Activated gamma-delta T cell (primary cell): ENCODE measurements at places on chromosomes 2 and 18.

- no peak for DNase-seq
Measured at GRCh38 chr18:55237660-55238059, 278.4 kb upstream of the CCDC68 start.

- no peak for DNase-seq
Measured at GRCh38 chr2:231795525-231796327, 9.5 kb downstream of the COPS7B start.

GRCh38 chr2:73859721-73860586 is 31.2 kb downstream of the STAMBP start:
- DNase-seq: no peak

- no peak for DNase-seq
Measured at GRCh38 chr2:222869252-222869560, 8.4 kb downstream of the ACSL3 start.

- DNase-seq: no peak
Measured at GRCh38 chr18:27695503-27695902, 481.4 kb downstream of the CDH2 start.

DNA sequence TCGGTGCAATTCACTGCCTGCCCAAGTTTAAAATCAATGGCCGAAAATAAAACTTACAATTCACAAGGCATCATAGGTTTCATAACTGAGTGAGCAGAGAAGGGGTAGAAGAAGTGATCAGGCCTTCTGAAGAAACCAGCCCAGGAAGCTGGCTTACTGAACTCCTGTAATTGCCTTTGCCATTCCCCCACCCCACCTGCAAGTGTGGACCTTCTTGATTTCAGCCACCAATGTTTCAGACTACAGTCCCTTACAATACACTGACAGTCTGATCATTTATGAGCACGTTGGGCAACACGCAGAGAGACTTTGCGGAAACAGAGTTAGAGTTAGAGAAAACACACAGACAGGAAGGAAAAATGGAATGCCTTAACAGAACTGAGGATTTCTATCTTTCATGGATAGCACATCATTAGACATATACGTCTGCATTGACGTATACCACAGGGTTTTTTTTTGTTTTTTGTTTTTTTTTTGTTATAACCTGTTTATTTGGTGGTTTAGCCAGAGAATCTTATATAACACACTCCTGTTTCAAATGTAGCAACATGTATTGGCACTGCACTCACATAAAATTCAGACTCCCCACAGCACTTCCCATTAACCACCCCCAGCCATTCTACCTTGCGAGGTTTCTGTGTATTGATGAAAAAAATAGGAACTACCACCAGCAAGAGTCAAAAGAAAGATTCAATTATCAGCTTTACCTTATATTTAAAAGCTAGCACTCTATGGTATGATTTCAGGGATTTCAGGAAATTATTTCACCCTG is 126.4 kb downstream of the CACNB4 start:
- DNase-seq: no peak

GRCh38 chr2:176768185-176768584 is 444.4 kb upstream of the HNRNPA3 start:
- DNase-seq: no peak

DNA sequence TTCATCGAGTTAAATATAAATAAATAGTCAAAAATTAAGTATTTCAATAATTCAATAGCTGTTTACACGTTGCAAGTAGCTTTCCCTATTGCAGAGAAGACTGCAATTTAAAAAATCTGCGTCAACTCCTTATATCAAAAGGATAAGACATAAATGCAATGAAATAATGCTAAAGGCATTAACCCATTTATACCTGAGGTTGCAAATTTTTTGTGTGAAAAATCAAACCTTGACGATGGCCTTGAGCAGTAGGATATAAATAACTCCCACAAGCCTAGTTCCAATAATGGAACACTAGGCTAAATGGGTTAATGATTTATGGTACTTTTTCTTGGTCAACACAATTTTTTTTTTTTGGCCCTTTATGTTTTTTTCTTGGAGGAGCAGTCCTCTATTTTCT is 76.4 kb upstream of the CDKL4 start:
- DNase-seq: no peak

GRCh38 chr18:9787712-9788111 is 79.6 kb downstream of the RAB31 start:
- no peak for DNase-seq

DNA sequence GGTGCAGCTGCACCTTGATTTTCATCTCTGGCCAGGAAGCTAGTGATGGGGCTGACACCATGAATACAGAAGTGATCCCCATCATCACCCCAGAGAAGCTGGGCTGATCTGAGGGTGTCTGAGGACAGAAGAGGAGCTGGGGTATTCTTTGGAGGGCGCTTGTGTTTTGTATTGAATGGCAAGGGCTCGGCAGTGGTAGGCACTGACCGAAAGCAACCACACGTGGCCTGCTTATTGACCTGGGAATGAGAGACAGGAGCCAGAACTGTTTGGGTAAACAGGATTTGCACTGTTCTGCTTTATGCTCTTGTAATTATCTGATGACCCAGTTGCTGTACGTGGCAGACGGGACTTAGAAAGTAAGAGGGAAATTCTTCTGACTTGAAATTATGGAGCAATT is 62.6 kb upstream of the RPL31 start:
- DNase-seq: no peak

DNA sequence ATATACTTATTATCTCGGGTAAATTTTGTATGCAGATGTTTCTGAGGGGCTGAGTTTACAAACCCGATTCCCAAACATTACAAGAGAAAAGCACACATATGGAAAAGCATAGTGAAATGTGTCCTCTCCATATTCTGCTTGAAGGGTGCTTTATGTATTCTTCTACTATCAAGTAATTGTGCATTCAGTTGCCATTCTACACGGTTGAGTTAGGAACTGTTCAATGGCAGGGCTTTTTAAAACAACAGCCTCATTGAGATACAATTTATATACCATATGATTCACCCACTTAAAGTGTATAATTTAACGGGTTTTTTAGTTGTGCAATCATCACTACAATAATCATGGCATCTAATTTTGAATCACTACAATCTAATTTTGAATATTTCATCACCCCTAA is 138.4 kb upstream of the DLGAP1 start:
- DNase-seq: no peak

DNA sequence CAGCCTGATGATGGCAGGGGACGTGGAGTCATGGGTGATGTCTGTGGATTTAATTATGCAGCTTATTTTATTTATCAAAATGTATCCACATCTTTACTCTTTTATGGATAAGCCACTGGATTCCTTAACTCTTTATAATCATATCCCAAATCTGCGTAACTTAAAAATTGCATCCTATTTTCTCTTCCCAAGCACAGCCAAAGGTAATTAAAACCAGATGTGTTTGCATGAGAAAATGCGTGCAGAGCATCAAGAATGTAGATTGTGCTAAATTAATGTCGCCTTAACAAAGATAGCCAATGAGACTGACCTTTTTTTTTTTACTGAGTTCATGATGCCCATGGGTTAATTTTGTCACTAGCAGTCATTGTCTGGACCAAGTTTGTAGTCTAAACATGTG is 10.0 kb downstream of the SH3RF3 start:
- no peak for DNase-seq

DNA sequence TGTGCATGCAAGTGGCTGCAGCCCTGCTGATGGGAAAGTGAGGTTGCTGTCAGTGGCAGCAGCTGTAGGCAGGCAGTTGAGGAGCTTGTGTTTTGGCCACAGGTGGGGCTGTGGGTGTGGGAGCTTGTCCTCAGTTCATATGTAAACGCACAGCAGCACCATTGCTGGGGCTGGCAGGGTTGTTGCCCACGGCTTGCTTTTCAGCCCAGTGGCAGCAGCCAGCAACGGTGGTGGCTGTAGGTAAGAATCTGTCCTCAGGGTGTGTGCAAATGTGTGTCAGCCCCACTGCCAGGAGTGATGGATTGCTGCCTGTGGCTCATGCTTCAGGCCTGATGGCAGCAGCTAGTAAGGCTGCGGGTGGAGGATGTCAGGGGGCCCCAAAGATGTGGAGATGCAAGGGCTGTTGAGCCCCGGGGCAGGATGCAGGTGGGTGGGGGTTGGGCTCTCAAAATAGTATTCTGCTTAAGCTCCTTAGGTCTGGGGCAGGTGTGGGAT is 141.3 kb upstream of the THUMPD2 start:
- no peak for DNase-seq

DNA sequence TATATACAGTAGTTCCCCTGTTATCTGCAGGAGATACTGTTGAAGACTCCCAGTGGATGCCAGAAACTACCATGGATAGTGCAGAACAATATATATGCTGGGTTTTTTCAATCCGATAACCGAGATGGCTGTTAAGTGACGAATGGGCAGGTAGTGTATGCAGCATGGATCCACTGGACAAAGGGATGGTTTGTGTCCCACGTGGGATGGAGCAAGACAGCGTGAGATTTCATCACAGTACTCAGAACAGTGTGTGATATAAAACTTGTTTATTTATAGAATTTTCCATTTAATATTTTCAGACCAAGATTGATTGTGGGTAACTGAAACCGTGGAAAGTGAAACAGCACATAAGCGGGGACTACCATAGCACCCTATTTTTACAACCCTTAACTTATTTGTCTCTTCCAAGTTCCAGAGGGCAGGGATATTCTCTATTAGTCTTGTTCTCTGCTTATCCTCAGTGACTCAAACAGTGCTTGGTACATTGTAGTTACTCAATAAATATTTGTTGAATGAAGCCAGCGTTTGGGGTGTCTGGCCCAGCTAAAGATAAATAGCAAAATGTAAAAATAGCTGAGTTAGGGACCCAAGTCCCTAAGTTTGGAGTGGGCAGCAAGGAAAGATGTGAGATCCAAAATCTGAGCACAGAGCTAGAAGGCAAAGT is 50.0 kb downstream of the RHBDD1 start:
- no peak for DNase-seq

GRCh38 chr2:119426801-119427395 is 4.8 kb upstream of the TMEM37 start:
- DNase-seq: no peak

DNA sequence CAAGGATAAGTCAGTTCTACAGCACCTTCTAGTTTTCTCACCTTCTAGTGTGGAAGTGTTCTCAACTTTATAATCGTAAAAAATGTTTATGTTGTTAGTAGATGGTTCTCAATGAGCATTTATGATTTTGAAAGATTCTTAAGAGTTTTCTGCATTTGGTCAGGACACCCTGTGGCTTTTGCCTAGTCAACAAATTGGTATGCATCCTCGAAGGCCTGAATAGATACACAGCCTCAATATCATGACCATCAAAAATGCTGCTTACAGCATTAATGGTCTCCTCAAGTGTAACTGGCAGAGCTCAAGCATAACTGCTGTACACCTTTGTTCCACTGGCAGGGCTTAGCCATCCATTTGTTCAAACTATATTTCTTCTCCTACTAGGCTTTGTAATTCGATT is 96.7 kb downstream of the CRACDL start:
- no peak for DNase-seq

- DNase-seq: no peak
Measured at GRCh38 chr2:46866770-46867246, 48.8 kb downstream of the MCFD2 start.

DNA sequence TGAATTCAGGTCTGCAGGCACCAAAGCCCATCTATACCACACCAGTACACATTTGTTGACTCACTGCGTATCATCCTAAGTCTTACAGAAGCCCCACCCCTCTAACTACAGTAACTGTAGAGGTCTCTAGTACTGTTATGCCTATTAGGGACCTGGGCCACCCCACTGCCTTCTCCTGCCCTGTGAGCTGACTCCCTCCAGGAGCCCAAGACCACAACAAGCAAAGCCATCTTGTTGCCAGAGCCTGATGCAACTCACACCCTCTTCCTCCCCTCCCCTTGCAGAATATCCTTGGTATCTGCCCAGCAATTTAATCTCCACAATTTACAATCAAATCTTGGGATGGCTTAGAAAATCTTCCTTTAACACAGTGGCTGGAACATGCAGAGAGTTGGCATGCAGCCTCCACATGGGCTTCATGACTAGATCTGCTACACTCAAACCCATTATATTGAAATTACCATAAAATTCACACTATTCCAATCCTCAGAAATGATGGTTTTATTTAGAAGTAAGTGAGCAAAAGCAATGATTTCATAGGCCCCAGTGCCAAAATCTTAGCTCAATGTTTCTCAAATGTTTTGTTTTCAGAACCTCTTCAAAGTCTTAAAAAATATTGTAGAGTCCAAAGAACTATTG is 17.7 kb upstream of the CYP1B1 start:
- no peak for DNase-seq

- no peak for DNase-seq
Measured at GRCh38 chr2:189168856-189169499, 10.6 kb downstream of the COL5A2 start.

DNA sequence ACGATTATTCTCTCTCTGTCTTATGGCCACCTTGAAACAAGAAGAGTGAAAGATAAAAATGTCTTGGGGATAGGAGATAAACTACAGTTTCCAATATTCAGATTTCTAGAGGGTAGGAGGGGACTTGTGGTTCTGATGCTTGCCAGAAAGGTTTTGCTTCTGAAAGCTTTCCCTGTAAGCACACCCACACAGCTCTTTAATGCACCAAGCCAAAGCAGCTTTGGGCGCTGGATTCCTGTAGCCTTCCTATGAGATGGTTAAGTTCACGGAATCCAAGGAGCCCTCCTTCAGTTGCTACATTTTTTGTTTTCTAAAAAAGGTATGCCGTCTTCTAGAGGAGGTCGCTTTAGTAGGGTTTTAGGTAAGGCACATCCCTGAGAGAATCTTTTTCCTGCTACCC is 4.9 kb downstream of the LRRTM1 start:
- DNase-seq: no peak

DNA sequence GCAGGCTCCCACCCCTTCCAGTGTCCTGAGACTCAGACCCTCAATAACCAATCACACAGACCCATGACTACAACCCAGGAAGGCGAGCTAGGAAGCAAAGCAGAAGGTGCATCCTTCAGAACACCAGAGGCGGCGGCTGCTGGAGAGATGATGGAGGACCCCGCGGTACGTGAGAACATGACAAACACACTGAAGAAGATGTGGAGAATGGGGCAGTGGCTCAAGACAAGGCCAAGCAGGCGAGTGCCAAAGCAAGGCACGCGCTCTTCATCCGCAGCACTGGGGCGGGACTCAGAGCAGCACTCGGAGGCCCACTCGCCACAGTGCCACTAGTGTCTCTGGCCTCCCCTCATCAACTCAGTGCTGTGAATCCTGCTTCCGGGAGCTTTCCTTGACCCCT is 13.7 kb downstream of the ERFE start:
- no peak for DNase-seq

DNA sequence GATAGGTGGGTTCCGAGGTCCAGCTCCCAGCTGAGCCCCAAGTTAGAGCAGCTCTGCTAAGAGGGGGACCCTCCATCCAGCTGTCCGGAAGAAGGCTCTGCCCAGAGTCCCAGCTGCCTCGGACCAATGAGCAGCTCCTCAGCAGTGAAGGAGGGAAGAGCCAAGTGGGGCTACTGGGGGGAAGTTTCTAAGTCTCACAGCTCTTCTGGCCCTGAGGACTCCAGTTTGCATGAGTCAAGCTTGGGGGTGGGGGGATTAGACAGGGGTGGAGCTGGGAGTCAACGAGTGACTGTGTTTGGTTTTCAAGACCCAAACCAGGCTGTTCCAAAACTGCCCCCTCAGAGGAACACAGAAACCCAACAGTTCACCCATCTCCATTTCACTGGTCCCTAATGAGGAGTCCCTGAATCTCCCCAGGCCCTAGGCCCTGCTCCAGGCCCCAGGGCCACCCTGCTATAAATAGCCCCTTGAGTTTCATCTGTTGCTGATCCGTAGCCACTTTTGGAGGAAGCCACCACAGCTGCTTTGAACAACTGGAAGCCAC is 100.9 kb downstream of the TNS1 start:
- DNase-seq: no peak

GRCh38 chr2:198660501-198660900 is 797.2 kb downstream of the SATB2 start:
- DNase-seq: no peak

- no peak for DNase-seq
Measured at GRCh38 chr18:849021-849420, 37.0 kb upstream of the YES1 start.
